ENCODE measurements at places on chromosomes 3 and 15.

GRCh38 chr15:68658151-68658550 lies 79.4 kb downstream of the CORO2B start:
- DNase-seq, result no peak

DNA sequence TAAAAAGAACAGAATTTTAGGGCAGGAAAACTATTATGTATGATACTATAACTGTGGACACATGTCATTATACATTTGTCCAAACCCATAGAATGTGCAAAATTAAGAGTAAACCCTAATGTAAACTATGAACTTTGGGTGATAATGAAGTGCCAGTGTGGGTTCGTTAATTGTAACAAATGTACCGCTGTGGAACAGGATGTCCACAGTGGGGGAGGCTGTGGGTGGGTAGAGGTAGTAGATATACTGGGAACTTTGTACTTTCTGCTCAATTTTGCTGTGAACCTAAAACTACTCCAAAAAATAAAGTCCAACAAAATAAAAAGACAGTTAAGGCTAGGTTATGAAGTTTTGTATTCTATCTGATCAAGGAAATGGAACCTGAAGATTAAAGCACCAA lies 24.8 kb downstream of the CD96 start:
- no peak for DNase-seq

DNA sequence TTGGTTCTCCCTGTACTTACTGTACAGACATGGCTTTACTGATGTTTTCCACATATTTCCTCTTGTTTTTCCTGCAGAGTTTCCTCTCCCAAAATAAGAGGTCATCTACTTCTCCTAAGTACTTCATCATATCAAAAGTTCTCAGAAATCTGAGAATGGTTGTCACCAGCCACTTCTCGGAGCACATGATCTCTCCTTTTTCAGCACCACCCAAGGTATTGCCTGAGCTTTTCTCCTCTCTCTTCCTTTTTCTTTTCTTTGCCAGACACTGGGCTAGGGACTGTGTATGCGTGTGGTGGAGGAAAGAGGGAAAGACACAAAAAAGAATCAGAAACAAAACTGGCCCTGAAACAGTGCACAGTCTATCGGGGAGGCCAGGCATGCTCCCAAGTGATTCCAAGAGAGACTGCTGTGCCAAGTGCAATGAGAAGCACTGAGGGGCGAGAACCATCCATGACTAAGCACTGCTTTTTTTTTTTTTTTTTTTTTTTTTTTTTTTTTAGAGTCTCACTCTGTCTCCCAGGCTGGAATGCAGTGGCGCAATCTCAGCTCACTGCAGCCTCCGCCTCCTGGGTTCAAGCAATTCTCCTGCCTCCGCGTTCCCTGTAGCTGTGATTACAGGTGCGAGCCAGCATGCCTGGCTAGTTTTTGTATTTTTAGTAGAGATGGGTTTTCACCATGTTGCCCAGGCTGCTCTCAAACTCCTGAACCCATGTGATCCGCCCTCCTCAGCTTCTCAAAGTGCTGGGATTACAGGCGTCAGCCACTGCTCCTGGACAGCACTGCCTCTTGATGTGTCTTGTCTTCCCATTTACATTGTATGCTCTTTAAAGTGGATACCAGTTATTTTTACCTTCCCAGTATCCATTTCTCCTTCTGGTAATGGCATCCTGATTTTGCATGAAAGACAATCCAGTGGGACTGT lies 194.0 kb upstream of the FEZF2 start:
- no peak for DNase-seq

DNA sequence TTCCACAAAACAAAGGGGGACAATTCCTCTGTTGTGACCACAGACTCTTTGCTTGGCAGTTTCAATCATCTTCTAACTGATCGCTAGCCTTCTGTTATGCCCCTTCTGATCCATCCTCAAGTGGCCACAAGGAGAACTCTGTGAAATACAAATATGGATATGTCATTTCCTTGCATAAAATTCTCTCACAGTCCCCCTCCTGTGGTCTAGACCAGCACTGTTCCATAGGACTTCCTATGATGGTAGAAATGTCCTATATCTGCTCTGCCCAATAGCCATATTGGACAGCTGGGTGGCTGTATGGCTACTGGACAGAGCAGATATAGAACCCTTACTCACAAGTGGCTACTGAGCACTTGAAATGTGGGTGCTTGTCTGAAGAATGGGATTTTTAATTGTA lies 25.9 kb upstream of the SNRK start:
- DNase-seq, result no peak

GRCh38 chr3:147618691-147619090 lies 209.5 kb downstream of the ZIC1 start:
- DNase-seq, result no peak

GRCh38 chr3:82416830-82417229 lies 655.4 kb upstream of the GBE1 start:
- DNase-seq, result no peak

GRCh38 chr3:127834771-127835170 lies 12.5 kb upstream of the MGLL start:
- no peak for DNase-seq

DNA sequence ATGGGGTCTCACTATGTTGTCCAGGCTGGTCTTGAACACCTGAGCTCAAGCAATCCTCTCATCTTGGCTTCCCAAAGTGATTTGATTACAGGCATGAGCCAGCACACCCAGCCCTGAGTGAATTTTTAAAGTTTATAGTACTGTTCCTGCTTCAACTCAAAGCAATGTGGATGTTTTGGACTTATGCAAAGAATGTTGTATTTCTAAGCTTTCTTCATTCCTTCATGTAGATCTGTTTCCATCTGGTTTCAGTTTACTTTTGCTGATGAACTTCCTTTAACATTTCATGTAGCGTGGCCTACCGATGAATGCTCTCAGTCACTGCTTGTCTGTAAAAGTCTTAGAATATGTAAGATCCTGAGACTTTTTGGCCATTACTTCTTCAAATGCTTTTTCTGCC lies 23.2 kb downstream of the NRG4 start:
- no peak for DNase-seq

DNA sequence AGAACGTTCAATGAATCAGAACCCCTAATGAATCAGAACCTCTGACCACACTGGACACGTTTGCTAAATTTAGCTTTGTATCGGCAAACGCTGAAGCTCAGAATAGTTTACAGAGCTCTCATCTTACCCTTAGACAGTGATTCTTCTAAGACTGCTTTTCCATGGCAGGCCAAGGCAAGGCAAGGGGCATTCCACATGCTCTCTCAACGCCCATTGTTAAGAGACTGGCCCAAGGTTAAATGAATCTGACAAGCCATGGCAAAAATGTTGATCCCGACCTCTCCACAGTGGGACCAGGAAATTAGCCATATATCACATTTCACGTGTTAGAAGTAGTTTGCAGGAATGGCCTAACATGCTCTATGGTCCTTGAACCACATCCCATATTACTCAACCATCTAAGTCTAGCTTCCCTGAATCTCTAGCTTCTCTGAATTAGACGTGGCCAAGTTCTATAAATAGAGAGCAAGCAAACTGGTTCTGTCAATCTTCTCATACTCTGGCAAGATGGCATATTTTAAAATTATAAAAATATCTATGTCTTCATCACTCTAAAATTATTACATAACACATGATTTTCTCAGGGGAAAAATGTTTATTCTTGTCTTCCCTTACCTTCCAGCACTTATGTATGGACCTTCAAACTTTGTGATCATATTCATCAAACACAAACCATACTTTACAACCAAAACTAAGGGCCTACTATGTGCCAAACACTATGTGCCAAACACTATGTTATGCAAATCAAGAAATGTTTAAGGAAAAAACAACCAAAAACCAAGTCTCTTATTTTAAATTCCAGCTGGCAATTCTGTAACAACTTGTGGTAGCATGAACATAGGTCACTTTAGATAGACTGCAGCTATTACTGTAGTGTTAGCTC lies 54.3 kb downstream of the AAGAB start:
- DNase-seq, result no peak

DNA sequence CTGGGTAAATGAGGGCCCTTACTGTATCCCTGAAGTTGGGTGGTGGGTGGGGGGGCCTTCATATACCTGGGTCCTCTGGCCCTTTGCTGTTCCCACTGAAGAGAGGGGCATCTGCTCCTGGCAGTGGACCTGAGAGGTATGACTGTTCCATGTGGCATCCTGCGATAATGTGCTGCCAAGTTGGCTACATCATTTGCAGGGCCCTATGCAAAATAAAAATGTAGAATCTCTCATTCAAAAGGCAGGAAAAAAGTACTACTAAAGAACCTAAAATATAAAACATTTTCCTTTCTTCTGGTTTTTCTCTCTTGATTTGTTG lies 49.2 kb upstream of the RYK start:
- DNase-seq, result no peak

DNA sequence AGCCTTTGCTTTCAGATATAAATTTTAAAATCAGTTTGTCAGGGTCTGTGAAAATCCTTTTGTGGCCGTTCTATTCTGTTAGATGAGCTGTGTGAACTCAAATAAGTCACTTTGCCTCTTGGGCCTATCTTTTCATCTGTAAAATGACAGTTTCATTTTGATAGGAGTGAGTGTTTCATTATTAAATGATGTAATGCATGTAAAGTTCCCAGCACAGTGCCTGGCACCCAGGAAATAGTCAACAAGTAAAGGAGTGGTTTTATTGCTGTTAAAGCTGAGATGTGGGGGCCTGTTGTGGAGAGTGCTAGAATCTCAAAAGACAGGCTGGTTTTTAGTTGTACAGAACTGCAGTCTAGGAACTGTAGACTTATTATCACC lies 394.5 kb upstream of the CFAP20DC start:
- DNase-seq, result no peak

DNA sequence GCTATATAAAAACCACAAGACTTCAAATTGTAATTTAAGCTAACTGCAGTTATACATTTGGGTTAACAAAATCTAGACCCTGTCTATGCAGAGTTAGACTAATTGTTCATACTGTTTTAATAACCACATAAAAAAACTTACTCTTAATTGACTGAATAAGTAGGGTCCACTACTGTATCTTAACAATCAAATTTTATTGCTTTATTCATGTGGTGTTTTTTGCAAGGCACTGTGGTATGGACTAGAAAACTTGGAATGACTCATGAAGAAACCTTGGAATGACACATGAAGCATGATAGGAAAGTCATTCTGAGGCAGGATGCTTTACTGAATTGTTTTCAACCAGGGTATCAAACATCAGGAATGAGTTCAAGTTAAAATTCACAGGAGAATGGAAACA lies 2.3 kb downstream of the SERP1 start:
- no peak for DNase-seq

DNA sequence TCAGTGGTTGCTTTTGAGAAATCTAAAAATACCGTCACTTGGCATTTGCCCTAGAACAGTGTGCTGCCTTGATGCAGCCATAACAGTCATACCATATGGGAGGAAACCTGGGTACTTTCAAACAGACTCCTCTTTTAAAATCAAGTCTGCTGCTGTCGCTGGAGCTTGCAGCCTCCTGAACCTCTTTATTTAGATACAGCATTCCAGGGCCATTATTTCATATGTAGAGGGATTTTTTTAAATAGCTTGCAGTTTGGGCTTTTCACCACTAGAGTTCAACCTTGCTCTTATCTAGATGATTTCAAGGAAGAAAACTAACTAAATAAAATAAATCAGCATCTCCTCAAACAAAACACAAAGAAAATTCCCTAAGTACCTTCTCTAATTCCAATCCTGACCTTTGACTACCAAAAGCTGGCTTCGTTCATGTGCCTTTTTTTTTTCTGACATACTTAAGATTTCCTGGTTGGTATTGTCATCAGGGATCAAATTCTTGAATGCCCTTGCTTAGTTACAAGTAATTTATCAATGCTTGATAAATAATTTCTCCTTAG lies 111.6 kb downstream of the KBTBD8 start:
- DNase-seq, result peak; percentile 47

GRCh38 chr15:95869920-95870319 lies 460.6 kb upstream of the NR2F2 start:
- no peak for DNase-seq
